Activated naive CD8-positive, alpha-beta T cell treated with anti-CD3 and anti-CD28 coated beads, Interleukin-2, amount 10 ng/mL, durations not matched to agents 7 days and 5 days (primary cell): ENCODE measurements at places on chromosomes 2 and 18.

DNA sequence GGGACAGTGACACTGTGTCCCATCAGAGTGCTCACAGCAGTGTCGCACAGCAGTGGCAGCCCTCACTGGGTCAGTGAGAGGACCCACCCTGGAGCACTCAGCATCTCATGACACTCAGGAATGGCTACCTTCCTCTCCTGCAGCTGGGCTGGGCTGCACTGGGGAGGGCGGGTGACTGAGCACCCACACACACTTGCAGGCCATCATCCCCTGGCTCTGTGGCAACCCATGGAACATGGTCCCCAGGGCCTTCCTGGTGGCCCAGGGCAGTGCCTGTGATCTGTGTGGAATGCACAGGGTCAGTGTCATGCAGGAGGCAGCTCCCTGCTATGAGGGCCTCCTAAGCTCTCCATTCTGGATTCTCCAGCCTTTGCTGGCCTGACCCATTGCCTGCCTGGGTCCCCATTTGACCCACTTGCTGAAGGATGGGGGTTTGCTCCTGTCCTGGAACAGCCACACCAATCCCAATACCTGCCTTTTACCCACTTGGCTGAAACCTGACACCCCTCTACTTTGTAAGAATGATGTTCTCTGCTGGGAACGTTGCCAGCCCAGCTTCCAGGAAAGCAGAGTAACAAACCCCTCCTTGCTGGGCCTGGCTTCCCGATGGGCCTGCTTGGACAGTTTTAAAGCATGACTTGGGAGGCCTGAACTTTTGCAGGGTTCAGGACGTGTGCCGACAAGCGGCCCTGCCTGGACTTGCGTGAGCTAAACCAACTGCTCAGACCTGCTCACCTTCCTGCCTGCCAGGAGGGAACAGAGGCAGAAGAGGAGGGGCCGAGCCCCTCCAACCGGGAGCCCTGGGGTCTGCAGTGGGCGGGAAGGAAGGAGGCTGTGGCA lies 13.7 kb downstream of the HS6ST1 start:
- DNase-seq, result no peak

- no peak for DNase-seq
These were observed 17.8 kb upstream of the FAM98A start for GRCh38 chr2:33616873-33617272.

DNA sequence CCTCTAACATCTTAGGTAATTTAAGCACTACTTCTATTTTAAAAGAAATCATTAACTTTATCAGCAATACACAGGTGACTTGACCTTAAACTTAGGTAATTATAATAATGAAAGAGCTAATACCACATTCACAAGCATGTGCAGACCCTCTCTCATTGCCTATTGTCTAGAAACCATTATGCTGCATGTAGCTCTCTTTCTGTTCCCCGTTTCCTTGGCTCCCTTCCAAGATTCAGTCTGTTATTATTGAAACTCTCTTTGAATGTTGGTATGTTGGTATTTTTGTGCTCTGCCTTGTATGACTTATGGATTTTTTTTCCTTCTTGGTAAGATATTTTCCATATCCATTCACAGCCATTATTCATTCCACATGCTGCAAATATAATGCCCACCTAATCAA lies 201.2 kb downstream of the CDCA7 start:
- DNase-seq, result no peak

DNA sequence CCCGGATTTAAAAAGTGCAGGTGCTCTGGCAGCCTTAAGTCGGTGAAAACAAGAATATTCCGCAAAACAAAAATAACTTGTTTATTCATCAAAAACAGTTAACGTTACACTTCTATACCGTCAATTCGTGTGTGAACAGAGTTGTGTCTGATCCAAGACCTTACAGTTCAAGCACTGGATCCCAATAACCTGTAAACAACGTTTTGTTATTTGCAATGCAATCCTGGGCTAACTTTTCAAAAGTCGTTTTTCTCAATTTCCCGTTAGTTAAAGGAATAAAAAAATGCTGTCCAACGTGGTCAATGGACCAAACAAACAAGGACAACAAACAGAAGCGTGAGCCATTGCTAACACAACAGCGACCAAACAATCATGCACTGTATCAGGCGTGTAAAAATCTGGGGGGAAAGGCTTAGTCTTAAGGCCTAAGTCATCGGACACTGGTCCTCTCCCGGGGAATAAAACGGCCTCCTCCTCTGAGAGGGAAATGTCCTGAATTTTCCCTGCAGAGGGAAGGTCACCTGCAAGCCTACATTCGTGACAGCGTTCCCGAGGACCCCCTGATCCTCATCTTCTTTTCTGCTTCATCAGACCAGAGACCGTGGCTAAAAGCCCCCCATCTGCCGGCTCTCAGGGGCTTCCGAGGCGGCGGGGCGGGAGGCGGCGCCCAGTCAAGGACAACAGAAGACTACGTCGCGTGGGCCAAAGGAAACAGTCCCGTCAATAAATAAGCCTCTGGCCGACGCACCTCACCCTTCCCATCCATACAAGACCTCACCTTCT lies 490 bp downstream of the NDUFS1 start:
- DNase-seq, result no peak

GRCh38 chr2:225103737-225104141 lies 61.5 kb upstream of the DOCK10 start:
- no peak for DNase-seq

DNA sequence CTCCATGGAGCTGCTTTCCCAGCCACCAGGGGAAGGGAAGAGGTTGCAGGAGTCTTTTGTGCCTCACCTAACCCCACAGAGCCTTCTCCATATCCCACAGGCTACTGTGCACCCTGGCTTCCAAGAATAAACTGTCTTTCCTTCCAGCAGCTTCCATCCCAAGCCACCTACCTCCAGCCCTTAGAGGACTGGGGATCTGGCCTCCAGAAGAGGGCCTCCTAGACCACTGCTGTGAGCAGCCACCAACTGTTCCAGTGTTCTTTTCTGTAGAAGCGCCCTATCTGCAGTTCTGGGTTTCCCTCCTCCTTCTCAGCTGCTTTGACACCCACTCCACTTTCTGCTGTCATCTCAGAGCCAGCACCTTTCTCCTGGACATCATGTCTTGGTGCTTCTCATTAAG lies 30.7 kb upstream of the REG3G start:
- DNase-seq, result no peak
